ENCODE measurements at places on chromosomes 4 and X. TPM values are rescaled to one million over a fixed set of nuclear protein-coding genes. Genes with fewer than 3 reads are reported as not detected.

CTAG1B gene
- total RNA-seq: not detected

AP1S2 gene
- total RNA-seq: 2.4 TPM

DNA sequence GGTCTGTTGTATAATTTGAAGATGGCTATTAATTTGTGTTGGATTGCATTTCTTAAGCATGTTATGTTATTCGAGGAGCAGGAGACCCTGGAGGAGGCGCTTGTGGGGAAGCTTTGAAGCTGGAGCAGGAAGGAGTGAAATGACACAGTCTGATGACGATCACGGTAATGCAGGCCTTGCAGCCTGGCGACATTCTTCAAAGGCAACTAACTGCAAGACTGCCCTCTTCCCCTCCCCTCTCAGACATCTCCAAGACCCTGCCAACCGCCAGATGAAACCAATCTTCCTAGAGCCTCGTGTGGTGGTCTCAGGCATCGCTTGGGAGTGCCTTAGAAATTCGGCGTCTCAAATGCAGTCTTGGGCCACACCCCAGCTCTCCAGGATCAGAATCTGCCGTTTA lies 16.1 kb downstream of the CLCN4 start:
- no peak for DNase-seq

GRCh38 chrX:125810856-125811255 lies 355.2 kb downstream of the DCAF12L2 start:
- no peak for DNase-seq

DNA sequence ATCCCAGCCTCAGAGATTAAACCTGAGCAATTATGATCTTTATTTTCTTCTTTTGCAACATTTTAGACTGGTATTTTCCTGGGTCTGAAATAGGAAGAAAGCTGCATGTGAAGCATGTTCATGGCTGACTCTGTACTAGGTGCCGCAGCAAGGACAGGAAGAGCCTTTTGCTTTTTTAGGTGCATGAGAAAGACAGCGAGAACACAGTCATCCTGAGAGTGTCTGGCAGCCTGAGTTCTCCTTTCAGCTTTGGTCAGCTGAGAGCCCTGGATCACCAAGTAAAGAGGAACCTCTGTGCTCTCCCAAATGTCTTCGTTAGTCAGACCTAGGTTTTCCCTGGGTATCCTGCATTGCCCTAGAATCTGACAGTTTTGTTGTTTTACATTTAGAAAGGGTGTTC lies 29.8 kb downstream of the FAM149A start:
- no peak for DNase-seq

GPAT3 gene
- total RNA-seq: 7.8 TPM

DNA sequence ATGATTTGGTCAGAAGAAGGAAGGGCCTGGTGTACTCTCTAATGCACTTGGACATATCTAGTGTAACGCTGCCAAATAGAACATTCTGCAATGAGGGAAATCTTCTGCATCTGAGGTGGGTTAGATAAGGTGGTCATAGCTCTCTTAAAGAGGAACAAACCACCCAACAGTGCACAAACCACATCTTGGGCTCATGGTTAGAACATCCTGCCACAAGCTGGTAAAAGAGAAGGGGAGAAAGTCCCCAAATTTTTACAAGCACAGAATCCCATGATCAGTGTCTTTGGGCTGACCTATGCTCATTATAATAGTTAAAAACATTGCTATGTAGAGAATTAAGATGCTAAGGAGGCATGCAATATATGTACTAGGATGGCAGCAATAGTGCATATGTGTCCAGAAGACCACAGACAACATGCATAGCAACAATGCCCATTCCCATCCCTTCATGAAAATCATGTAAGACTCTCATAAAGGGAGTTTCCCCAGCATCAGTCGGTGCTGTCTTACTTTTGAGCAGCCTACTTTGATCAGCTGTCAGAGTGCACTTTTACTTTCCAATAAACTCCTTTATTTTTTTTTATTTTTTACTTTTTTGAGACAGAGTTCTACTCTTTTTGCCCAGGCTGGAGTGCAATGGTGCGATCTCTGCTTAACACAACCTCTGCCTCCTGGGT lies 99.7 kb upstream of the SLC7A11 start:
- DNase-seq: no peak

DNA sequence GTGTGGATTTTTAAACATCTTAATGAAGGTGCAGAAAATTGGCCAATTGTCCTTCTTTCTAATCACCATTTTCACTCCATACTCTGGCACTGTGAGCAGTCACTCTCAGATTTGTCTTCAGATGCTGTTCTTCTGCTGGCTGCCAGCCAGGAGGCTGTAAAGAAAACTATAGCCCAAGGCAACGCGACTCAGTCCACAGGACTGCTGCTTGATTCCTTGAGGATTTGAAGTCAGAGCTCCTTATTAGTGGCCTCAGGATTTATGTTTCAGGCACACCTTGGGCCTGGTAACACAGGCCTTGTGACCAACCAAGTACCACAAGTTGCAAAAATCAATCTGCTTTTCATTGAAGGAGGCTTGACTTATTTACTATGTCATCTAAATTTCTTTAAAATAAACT lies 342.6 kb downstream of the GPM6A start:
- no peak for DNase-seq

- DNase-seq: no peak
These were observed 11.9 kb downstream of the HSD17B13 start for GRCh38 chr4:87310691-87311335.

- no peak for DNase-seq
These were observed 655.8 kb downstream of the ZNF674 start for GRCh38 chrX:45889471-45889870.

GRCh38 chr4:114864060-114864459 lies 249.4 kb downstream of the NDST4 start:
- DNase-seq: no peak

DUSP21 gene
- total RNA-seq: not detected

DCLK2 gene
- 0.06 TPM for total RNA-seq

DNA sequence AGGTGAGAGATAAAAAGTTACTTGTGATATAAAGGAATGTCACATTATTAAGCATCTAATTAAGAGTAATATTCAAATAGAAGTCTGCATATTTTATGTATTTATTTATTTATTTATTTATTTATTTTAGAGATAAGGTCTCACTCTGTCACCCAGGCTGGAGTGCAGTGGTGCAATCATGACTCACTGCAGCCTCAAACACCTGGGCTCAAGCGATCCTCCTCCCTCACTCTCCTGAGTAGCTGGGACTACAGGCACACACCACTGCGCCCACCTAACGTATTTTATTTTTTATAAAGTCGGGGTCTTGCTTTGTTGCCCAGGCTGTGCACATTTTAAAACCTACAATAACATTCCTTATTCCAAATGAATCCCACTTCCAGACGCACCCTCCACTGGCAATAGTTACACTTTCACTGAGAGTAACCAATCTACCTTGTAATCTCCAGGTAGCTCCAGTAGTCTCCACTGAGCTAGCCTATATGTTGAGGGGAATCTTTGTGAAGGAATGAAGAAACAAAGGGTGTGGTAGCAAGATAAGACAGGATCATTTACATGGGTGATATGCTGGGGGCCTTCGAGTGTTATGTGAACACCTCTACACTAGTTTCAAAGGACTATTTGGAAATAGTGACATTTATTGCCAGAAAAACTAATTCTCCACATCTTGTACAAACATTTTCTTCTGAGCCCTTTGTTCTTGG lies 11.9 kb downstream of the SH3D19 start:
- DNase-seq: no peak

MGAT4D gene
- not detected for total RNA-seq

TBC1D9 gene
- 9.4 TPM for total RNA-seq

PCDH11X gene
- 0.06 TPM for total RNA-seq

- DNase-seq: peak; percentile 74
These were observed 27.3 kb upstream of the JADE1 start for GRCh38 chr4:128782076-128782715.

SHROOM2 gene
- total RNA-seq: 0.64 TPM

DNA sequence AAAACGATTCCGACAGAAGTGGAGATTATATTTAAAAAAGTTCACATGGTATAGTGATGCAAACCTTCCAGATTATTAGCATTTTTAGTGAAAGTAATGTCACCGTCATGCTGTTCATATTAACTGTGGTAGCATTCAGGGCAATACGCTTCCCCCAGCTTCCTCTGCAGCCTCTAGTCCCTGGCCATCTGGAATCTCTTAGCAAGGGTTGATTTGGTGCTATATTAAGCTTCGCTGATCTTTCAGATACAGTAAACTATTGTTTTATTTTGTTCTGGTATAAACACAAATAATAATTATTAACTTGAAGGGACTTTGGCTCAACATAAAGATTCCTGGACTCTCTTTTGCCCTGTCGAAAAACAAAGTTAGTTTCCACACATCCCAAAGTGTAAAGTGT lies 1080.5 kb upstream of the TENM3 start:
- DNase-seq: no peak

DNA sequence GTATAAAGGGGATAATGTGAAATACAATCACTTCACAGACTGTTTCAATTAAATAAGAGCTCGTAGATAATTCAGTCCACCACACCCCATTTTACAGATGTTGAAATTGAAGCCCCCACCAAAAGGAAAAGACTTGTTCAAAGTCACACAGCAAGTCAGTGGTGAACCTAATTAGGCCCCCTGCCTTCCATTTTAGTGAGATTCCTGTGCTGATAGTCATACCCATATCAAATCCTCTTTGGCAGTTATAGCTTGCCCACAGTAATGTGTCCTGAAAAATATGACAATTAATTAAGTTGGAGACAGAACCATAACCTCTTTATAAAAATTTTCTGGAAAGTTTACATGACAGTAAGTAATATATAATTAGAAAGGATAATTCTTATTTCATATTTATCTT lies 58.0 kb downstream of the AR start:
- no peak for DNase-seq

GRCh38 chr4:155759372-155760252 lies 791 bp downstream of the GUCY1B1 start:
- peak; percentile 43 for DNase-seq

- no peak for DNase-seq
These were observed 132.4 kb upstream of the USP9X start for GRCh38 chrX:40952855-40953254.

DNA sequence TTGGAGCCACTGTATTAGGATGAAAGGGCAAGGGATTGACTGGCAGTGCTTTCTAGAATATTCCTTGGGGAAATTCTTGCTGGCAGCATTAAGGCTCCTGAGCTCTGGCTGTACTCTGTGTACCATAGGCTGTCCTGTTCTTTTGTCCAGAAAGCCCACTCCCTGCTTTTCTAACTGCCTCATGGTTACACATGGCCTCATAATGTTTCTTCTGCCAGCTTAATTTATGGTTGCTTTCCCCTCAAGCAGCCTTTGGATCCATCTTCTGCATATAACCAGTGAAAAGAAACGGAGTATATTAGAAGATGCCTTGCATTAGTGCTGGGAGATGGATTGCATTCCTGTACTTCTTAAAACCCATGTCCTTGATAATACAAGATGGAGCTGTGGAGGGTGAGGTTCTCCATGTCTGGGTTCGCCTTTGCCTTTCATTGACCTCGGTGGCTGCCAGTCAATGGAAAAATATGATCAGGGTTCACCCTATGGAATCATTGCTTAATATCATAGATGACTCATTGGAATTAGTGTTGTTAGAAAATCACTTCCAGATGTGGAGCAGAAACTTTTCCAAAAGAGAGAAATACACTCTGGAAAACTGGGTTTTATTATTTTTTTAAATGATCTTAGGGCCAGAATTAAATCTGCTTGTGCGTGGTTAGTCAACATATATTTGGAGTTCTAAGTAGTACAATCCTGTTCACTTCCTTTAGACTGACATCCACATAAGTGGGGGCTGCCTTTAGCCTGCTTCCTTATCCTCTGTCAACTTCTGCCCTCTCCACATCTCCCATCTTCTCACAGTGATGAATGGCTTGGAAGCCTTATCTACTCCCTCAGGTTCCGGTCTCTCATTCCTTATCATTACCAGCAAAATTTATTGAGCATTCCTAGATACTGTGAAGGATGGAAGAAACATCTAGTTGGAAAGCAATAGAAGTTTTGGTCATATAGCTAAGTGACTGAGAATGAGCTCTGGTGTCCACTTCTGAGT lies 24.9 kb downstream of the DOCK11 start:
- DNase-seq: no peak

DNA sequence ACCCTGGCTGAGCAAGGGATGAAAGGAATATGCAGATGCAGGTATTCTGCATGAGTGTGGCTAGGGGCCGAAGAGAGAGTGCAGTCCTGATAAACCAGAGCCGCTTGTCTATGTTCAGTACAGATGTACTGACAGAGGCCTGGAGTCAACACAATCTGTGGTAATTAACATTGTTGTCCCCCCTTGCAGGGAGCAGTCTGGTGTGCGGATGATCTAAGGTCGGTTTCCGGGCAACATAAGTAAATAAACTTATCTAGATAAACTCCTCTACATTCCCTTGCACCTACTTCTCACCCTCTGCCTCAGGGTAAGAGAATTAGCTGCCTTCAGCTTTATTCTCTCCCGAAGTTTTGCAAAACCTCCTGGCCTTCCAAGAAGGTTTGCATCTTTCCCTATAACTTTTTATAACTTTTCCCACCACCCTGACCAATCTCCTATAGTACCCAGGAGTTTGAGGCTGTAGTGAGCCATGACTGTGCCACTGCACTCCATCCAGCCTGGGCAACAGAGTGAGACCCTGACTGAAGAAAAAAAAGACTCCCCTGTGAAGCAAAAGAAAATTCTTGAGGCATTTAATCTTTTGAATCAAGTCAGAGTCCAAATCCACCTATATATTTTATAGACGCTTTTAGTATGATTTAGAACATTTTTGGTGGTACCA lies 26.6 kb downstream of the SNX25 start:
- DNase-seq: no peak

MAGEB17 gene
- not detected for total RNA-seq

SLIT2 gene
- not detected for total RNA-seq

GRCh38 chrX:44459501-44459900 lies 83.2 kb downstream of the FUNDC1 start:
- no peak for DNase-seq
